ENCODE measurements at places on chromosomes 1 and 21.

GRCh38 chr1:182698971-182699370, 14.6 kb upstream of the RGS8 start:
- H3K27ac ChIP-seq: no peak overlapping the region
- no peak for DNase-seq
- H3K4me3 ChIP-seq: no peak overlapping the region
- H3K36me3 ChIP-seq: no peaks in the 10 kb centered on the region
- H3K27me3 ChIP-seq: no peaks in the 10 kb centered on the region

DNA sequence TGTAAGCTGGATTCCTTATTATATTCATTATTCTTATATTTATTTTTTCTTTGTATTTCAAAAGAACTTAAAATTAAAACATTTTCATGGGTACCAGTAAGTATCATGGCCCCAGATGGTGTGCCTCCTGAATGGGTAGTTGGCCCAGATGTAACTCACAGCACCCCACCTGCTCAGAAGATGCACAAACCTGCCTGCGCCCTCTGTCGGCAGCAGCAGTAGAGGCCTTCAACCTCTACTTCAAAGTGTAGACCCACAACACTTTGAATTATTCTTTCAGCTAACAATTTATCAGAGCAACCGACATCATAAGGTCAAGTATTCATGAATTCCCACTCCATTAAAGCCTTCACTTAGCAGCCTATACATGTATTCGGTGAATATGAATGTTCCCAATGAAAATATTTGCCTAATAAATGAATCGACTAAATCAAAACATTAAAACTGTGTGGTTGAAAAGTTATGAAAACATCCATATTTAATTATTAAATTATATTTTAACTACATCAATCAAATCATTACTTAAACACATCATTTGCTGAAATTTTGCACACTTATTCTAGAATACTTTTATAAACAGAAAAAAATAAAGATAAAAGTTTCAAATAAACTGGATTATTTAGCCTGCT, 25.4 kb downstream of the PIGM start:
- peak; percentile 61 for DNase-seq
- no peak overlapping the region for H3K4me3 ChIP-seq
- no peaks in the 10 kb centered on the region for H3K27me3 ChIP-seq
- H3K27ac ChIP-seq: no peak overlapping the region
- no peaks in the 10 kb centered on the region for H3K4me1 ChIP-seq
- H3K36me3 ChIP-seq: no peaks in the 10 kb centered on the region

DNA sequence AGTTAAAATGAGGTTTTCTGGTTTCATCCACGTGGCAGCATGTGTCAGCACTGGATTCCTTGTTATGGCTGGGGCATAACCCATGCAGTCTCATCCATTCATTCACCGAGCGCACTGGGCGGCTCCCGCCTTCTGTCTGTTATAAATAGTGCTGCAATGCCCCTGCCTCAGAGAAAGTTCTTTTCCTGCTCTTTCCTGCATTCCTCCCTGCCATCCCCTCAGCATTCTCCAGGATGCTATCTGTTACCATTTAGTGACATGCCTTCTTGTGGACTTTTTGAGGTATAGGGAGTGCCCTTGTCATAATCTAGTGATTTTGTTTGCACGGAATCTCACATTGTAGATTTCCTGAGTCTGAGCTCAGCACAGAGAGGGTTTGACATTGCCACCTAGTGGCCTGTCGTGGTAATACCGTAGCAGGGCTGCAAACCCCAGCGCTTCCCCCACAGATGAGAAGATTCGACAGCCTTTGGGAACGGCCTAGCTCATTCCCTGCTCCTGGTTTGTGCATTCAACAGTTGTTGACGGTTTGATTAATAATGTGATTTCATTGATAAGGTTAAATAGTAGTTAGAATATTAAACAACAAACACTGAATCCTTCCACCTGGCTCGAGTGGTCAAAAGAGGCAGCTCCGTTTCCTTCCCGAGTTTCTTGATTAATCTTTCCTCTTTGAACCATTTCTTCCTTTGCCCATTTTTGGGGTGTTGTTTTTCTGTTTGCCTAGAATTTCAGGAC, 46.3 kb downstream of the UMODL1 start:
- peak; percentile 82 for DNase-seq
- H3K36me3 ChIP-seq: no peaks in the 10 kb centered on the region
- H3K4me1 ChIP-seq: no peaks in the 10 kb centered on the region
- no peak overlapping the region for H3K4me3 ChIP-seq
- no peak overlapping the region for H3K27ac ChIP-seq

- no peaks in the 10 kb centered on the region for H3K4me1 ChIP-seq
- no peaks in the 10 kb centered on the region for H3K36me3 ChIP-seq
These were observed 83.2 kb downstream of the CLDN17 start for GRCh38 chr21:30083225-30083945.

DNA sequence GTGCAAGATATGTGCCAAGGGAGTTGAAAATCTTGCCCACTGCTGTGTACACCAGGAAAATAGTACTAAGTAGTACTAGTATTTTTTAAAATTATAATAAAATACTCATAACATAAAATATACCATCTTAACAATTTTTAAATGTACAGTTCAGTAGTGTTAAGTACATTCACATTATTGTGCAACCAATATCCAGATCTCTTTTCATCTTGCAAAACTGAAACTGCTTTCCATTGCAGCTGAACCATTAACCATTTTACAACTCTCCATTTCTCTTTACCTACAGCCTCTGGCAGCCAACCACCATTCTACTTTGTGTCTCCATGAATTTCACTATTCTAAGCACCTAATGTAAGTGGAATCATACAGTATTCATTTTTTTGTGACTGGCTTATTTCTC, 19.3 kb upstream of the RAB3GAP2 start:
- no peak overlapping the region for H3K4me3 ChIP-seq
- H3K27me3 ChIP-seq: no peaks in the 10 kb centered on the region
- H3K27ac ChIP-seq: no peak overlapping the region
- H3K36me3 ChIP-seq: no peaks in the 10 kb centered on the region
- no peak for DNase-seq

GRCh38 chr1:167272369-167272957, 51.8 kb downstream of the POU2F1 start:
- H3K36me3 ChIP-seq: no peaks in the 10 kb centered on the region
- DNase-seq: no peak
- no peaks in the 10 kb centered on the region for H3K4me1 ChIP-seq
- H3K27ac ChIP-seq: no peak overlapping the region

DNA sequence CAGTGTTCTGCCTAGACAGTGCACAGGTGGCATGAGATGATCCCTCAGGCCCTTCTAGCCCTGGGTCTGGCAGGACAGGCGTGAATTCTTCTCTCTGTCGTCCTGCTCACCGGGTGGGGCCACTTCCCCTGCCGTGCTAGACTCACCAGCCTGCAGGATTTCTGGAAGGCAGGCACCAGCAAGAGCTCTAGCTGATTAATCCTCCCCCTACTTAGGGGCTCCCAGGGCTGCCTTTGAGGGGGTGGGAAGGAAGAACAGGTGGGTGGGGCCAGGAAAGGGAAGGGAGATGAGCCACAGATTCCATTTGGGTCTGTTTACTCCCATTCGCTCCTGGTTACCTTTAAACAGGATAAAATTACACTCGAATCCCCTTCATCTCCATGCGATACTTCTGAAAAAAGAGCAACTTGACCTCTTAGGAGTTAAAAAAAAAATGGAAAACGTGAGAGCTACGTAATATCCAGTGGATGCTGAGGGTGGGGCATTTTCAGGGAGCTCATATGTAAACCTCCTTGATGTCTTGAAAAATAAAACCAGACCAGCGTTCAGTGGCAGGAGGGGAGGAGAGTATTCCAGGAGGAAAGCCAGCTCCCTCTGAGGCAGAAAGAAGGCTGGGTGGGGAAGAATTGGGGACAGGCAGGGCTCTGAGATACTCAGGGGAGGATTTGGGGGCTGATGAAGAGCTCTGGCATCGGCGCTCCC, 665.5 kb downstream of the PTPRU start:
- H3K27ac ChIP-seq: no peak overlapping the region
- H3K4me3 ChIP-seq: no peak overlapping the region
- H3K36me3 ChIP-seq: no peaks in the 10 kb centered on the region
- no peaks in the 10 kb centered on the region for H3K4me1 ChIP-seq

- no peak overlapping the region for H3K27ac ChIP-seq
- H3K27me3 ChIP-seq: no peaks in the 10 kb centered on the region
- H3K4me1 ChIP-seq: peaks cover 2% of the 10 kb centered on the region
- H3K4me3 ChIP-seq: no peak overlapping the region
- DNase-seq: no peak
- no peaks in the 10 kb centered on the region for H3K36me3 ChIP-seq
These were observed 7.7 kb downstream of the TFF2 start for GRCh38 chr21:42343101-42343500.

DNA sequence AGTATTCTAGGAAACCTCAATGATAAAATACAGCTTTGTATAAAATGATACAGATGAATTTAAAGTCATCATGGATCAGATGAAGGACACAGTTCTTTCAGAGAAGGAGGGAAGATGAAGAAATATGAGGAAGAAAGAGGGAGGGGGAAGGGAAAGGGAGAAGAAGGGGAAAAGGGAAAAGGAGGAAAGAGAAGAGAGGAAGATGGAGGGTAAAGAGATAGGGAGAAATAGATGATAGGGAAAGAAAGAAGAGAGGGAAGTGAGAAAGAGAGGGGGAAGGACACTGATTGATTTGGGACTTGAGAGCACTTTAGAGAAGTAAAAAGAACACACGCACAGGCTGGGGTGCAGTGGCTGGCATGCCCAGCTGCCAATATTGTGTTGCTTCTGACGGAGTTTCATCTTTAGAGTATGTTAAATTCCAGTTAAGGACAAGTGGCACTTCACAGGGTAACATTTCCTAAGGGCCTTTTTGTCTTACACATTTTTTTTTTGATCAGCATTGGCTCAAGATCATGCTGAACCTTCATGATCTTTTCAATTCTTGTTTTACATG, 235.9 kb upstream of the DMRTA2 start:
- no peak overlapping the region for H3K4me3 ChIP-seq
- no peaks in the 10 kb centered on the region for H3K4me1 ChIP-seq
- H3K36me3 ChIP-seq: no peaks in the 10 kb centered on the region
- no peak for DNase-seq

DNA sequence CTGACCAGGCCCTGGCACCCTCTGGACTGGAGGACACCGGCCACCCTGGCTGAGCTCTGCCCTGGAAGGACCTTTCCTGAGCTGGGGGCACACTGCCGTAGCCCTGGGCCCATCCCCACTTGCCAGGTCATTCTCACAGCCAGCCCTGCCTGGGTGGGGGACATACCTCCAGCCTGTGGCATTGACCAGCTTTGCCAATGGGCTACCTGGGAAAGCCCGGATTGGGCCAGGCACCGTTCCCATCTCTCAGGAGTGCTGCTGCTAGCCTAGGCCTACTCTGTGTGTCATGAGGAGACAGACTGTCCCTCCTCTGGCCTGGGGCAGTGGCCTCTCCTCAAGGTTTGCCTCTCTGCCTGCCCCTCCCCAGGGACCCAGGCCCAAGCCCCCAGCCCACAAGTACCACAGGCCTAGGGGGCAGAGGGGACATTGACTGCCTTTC, 40.0 kb downstream of the COQ8A start:
- H3K4me3 ChIP-seq: no peak overlapping the region
- no peaks in the 10 kb centered on the region for H3K36me3 ChIP-seq
- no peak for DNase-seq
- no peaks in the 10 kb centered on the region for H3K27me3 ChIP-seq
- no peaks in the 10 kb centered on the region for H3K4me1 ChIP-seq
- H3K27ac ChIP-seq: no peak overlapping the region

GRCh38 chr1:205661429-205662134, 18.7 kb downstream of the SLC45A3 start:
- H3K4me3 ChIP-seq: no peak overlapping the region
- no peak for DNase-seq
- H3K36me3 ChIP-seq: no peaks in the 10 kb centered on the region
- no peak overlapping the region for H3K27ac ChIP-seq
- H3K4me1 ChIP-seq: no peaks in the 10 kb centered on the region

- H3K36me3 ChIP-seq: no peaks in the 10 kb centered on the region
- peak; percentile 53 for DNase-seq
- peak overlapping the region; percentile 62 for H3K27ac ChIP-seq
- H3K4me3 ChIP-seq: peak overlapping the region; percentile 22
These were observed 85.5 kb upstream of the CACNA1E start for GRCh38 chr1:181397845-181398244.

- H3K27ac ChIP-seq: no peak overlapping the region
- H3K4me3 ChIP-seq: no peak overlapping the region
- no peak for DNase-seq
These were observed 72.3 kb upstream of the ACTRT2 start for GRCh38 chr1:2948751-2949680.

DNA sequence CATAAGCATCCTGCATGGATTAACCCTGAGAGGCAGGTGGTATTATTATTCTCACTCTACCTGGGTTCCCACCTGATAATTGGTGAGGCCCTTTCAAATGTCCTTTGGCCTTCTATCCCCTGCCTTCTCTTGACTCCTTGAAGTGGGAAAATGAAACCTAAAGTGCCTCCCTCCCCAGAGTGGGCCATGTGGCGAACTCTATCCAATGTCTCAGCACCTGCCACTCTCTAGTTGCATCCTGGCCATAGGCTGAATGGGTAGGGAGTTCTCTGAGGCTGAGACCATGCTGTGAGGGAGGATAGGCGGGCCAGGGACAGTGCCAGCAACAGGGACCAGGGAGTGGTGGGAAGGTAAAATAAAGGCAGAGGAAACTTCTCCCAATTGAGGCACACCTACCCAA, 35.3 kb downstream of the ELF3 start:
- H3K4me1 ChIP-seq: no peaks in the 10 kb centered on the region

- H3K4me3 ChIP-seq: peak within 1 kb of the TSS; percentile 58
- H3K27me3 ChIP-seq: no peaks in the 10 kb centered on the region
These were observed at the start of gene USP25 for GRCh38 chr21:15729674-15730483. Gene USP25 (plus strand): TSS chr21:15729982. CDS start chr21:15730394, 412 bp downstream.

Data from naive thymus-derived CD4-positive, alpha-beta T cell (primary cell).